NCI-H1092 (cell line): ENCODE measurements at places on chromosomes 1 and 21.

DNA sequence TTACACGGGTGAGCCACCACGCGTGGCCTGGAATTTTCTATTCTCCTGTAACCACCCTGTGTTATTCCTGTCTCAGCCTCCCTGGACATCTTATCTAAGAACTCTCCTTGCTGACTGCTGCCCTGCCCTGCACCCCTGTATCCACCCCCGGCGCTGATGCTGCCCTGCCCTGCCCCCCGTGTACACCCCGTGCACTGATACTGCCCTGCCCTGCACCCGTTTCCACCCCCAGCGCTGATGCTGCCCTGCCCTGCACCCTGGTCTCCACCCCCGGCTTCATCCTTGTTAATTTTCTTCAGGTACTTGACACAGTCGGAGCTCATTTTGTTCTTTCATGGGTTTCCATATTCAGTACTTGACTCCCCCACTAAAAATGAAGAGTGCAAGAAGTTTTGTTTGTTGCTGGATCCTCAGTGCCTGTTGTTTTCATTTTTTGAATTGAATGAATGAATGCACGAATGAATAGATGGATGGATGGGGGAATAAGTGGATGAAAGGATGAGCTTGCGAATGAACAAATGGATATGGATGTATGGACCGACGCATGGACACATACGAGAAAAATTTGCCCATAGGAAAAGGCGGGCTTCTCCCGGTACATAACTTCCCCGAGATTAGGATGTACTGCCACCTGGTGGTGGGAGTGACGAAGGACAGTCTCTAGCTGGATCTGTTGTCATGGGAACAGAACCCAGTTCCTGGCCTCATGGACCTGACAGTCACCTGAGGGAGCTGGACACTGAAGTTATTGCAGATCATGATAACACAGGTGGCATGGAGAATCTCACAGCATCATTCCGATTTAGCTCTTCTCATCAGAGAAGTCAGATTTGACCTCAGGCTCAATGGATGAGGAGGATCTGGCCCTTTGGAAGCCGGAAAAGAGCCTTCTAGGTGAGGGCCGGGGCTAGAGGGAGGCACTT, 14.9 kb downstream of the AADACL4 start:
- peak; percentile 85 for DNase-seq

- DNase-seq: no peak
Measured at GRCh38 chr21:42424914-42425541, 21.3 kb downstream of the UBASH3A start.

DNA sequence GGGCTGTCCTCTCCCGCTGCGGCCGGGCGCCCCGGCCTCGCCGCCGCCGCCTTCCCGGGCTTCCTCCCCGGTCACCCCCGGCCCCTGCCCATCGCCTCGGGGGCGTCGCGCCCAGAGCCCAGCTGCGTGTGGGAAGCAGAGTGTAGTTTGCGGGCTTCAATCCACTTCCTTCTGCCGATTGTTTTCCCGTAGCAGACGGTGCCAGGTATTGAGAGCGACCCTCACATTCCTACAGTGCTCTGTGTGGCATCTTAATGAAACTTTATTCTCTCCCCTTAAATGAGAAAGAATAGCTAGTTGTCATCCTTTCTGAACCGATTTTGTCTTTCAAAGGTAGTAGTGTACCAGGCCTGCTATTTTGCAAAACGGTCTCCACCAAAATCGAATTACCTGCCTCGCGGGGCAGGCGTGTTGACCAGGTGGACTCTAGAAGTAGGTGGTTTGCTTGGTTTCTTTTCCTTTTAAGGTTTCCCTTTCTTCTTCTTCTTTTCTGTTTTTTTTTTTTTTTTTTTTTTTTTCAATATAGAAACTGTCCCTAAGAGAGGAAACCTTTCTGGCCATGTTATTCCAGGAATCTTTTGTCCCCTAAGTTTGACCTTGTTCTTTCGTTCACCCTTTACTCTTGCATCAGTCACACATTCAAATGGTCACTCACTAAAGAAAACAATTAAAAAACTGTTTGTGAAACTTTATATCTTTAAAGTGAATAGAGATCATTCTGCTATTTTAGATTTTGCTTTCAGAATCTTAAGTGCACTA, 881 bp downstream of the USP25 start:
- DNase-seq: no peak

GRCh38 chr1:221900678-221901077, 158.8 kb upstream of the DUSP10 start:
- no peak for DNase-seq

DNA sequence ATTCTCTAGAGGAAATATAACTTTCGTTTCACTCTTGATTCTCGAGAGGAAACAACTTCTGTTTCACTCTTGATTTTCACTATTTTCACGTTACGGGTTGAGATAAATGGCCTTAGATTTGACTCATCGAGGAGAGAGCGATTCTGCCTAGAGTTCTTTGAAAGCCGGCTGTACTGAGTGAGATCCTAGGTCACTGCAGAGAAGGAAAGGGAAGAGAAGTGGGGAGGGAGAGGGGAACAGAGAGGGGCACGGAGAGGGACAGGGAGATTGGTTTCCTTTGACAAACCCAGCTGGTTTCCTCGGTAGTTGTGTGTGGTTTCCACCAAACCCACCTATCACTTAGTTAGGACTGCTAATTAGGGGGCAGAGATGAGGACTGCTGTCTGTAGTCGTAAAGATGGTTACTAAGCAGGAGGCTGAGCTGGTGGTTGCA, 21.6 kb upstream of the GPR137B start:
- DNase-seq: no peak

- no peak for DNase-seq
Measured at GRCh38 chr1:157137046-157137407, 1.2 kb downstream of the ETV3 start.
